ENCODE measurements at places on chromosomes 16 and 17.

GRCh38 chr16:63188086-63188771, 1152.0 kb upstream of the CDH8 start:
- DNase-seq = no peak

DNA sequence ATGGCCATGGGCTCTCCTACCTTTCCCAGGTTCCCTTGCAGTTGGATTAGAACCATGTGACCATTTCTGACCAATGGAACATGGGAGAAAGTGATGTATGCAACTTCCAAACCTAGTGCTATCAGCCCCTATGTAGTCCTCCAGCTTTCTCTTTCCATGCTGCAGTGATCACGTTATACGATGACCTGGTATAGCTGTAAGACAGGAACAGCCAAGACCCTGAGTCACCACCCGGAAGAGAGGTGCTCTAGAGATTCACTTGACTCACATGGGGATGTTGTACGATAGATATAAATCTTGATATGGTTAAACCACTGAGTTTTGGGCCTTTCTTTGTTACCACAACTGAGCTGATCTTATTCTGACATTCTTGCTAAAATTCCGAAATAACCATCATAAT, 65.1 kb downstream of the NOG start:
- DNase-seq = no peak

DNA sequence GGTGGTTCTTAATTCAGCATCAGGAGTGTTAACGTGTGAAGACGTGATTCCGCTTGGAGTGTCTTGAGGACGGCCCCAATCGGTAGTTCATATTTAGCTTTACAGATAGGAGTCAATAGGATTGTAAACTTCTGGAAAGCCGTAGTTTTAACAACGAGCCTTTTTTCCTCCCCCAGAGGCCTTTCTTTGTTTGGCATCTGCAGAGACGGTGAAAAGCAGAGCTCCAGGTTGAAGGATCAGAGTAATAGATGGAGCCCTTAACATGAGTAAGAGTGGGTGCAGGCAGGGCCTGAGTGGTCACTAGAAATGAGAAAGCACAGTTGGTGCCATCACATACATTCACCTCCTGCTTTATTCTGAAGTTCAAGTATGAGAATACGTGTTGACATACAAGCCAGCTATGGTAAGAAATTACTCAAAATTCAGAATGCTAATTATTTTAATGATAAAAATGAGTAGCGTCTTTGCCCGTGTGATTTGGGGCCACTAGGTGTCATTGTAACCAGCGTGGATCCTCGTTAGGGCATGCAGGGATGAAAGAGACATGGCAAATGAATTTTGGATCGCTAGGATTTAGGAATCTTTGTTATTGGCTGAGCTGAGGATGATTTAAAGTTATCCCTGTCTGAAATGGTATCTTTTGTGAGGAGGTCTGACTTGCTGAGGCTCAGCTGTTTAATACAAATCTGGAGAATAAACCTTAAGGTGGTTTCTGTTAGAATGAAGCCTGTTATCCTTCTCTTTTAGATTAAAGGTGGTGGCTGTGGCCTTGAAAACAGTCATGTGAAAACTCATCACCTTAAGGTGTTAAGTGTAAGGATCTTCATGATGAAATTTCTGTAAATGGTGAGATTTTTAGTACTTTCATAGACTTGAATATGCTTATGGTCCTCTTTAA, 18.6 kb downstream of the PRCD start:
- no peak for DNase-seq

GRCh38 chr17:19719355-19720209, 3.2 kb upstream of the SLC47A2 start:
- DNase-seq = no peak

- DNase-seq = no peak
Observed at GRCh38 chr17:48010193-48010592, 27.4 kb downstream of the COPZ2 start.

DNA sequence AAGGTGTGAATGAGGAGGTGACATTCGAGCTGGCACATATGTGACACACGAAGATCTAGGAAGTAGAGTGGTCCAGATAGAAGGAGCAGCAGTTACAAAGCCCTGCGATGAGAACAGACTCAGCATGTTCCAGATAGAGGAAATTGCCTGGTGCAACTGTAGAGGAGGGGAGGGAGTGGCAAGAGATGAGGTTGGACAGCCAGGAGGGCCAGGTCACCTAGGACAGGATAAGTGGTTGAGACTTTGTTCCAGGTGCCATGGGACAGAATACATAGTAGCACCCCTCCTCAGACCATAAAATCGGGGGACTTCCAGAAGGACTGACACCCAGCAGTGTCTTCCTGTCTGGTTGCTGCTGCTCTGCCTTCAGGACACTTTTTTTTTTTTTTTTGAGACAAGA, 11.0 kb upstream of the CENPT start:
- no peak for DNase-seq

GRCh38 chr17:69246726-69247375, 18.2 kb upstream of the ABCA10 start:
- DNase-seq = peak; percentile 45

DNA sequence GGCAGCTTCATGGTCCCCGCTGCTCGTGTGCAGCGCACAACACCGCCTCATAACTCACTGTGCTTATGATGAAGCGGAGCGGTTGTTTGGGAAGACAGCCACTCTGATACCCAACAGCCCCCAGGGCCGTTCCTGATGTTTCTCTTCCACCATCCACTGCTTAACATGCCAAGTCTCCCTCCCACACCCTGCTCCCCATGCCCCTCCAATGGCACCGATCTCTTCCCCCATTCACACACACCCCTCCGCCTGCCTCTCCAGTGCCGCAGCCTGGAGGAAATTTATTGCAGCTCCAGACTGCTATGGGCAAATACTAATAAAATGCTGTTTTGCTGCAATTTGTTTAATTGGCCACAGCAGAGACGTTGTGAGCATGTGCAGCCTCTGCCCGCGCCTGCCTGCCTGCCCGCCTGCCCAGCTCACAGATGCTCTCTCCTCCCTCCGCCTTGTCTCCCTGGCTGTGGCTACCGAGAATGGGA, 80.3 kb upstream of the LHX1 start:
- DNase-seq = no peak
